ENCODE measurements at places on chromosomes 7 and 10.

DNA sequence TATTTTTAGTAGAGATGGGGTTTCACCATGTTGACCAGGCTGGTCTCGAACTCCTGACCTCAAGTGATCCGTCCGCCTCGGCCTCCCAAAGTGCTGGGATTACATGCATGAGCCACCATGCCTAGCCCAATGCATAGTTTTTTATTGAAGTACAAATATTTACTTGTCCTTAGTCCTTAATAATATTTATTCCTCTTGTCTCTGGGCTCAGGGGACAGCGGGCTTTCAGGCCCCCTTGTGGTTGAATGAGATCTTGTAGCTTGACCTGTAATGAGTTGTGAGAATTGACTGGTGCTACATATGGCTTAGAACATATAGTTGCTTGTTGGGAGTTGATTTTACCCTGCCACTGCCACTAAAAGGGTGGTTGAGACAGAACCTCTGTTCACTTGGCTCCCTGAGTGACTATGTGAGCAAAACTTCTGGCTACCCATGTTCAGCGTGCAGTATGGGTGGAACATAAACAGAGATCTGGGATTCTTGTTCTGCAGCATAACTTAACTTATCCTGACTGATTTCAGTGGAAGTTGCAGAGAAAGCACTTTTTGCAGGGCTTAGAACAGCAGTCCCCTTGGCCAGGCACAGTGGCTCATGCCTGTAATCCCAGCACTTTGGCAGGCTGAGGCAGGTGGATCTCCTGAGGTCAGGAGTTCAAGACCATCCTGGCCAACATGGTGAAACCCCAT is 14.9 kb downstream of the CCL26 start:
- DNase-seq: no peak

GRCh38 chr7:87479951-87480350 is 4.5 kb upstream of the ABCB4 start:
- DNase-seq: no peak

GRCh38 chr7:142859829-142860228 is 5.0 kb downstream of the EPHB6 start:
- no peak for DNase-seq

DNA sequence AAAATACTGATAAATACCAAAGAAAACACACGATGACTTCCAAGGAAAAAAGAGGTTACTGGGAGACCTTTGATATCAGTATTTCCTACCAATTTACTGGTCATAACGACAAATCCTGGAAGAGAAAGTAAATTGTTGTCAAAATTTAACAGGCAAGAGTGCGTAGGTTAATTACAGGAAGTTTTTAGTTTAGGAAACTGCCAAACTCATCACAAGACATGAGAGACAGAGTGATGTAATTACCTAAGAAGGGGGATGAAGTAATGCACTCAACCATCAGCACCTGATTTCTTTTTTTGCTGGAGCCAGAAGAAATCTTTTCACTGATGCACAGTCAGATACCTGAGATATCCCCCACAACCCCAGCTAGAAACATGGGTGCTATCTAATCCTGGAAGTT is 16.8 kb downstream of the MACC1 start:
- no peak for DNase-seq

- DNase-seq: no peak
These were observed 215.7 kb downstream of the BAMBI start for GRCh38 chr10:28892818-28893547.

DNA sequence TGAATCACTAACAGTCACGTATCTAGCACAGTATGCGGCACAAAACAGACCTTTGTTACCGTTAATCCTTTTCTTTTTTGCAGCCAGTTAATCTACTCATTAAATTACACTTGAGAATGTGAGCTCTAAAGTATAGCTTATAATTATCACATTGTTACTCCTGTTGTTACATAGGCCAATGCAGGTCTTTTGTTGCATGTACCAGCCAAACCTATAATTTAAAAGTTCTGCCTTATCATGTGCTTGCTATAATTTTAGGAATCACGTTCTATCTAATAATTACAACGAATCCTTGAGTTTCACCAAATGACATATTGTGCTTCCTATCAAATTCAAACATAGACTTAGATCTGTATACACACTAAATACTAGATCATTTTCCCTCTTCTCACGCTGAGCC is 245.1 kb downstream of the DGKI start:
- no peak for DNase-seq

DNA sequence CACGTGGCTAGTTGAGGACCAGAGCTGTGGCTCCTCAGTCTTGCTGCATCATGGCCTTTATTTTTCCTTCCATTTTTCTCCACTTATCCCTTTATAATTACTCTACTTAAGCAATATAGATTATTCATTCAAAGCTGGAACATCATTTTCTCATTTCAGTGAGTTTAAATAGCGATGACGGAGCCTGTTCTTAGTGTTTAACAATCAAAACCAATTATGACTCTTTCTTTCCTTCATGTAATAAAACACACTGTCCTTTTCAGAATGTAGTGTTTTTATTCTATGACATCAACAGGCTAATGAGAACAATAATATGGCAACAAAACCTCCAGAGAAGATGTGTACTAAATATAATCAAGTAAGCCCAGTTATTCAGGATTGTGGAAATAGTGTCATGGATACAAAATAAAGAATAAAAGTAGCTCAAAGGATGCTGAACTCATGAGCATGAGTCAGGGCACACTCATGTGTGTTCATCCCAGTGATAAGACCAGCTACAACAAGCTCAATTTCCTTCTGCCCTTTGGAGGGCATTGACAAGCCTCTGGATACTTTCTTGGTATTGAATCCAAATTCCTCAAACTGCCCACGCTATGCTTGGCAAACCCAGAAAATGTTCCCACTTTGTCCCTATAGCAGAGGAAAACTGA is 188.4 kb downstream of the CYP26A1 start:
- no peak for DNase-seq

DNA sequence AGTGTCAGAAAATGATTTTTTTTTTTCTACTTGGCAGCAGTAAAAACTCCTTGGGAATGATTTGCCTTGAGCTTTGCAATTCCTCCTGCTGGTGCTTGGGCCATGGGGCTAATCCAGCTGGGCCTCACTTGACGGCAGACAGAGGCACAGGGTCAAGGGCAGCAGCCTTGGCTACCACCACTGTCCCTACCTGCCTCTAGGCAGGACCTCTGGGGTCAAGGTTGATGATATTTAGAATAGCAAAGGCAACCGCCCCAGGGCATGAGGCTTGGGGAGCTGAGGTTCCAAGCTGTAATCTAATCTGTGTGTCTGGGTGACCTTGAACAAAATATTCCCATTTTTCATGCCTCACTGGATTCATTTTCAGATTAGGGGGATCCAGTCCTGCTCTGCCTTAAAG is 327.4 kb downstream of the PLXNA4 start:
- no peak for DNase-seq

GRCh38 chr10:114258274-114258840 is 19.3 kb downstream of the VWA2 start:
- no peak for DNase-seq

GRCh38 chr10:17788646-17789045 is 20.5 kb upstream of the MRC1 start:
- no peak for DNase-seq

- DNase-seq: no peak
These were observed 2.2 kb downstream of the C10orf67 start for GRCh38 chr10:23342213-23342884.

- DNase-seq: no peak
These were observed 9.2 kb upstream of the ATXN7L1 start for GRCh38 chr7:105885387-105886111.

GRCh38 chr7:17965603-17966002 is 25.3 kb upstream of the SNX13 start:
- DNase-seq: no peak

GRCh38 chr10:60797200-60797599 is 18.9 kb downstream of the CDK1 start:
- no peak for DNase-seq

GRCh38 chr7:24793982-24794648 is 36.9 kb upstream of the GSDME start:
- DNase-seq: no peak

DNA sequence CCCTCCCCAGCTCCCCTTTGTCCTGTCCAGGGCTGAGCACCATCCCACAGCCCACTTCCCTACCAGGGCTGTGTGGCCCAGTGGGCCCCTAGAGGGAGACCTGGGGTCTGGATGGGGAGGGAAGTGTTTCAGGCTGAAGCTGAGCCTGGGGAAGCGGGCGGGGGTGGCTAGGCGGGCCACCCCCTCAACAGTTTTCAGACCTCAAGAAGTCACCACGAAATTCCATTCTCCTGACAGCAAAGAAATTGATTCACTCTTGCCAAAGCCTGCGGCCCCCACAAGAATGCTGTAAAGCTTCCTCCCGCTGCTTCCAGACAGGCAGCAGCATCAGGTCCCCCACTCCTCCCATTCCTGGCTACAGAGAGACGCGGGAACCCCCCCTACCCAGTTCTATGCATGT is 2.5 kb upstream of the LFNG start:
- DNase-seq: no peak

DNA sequence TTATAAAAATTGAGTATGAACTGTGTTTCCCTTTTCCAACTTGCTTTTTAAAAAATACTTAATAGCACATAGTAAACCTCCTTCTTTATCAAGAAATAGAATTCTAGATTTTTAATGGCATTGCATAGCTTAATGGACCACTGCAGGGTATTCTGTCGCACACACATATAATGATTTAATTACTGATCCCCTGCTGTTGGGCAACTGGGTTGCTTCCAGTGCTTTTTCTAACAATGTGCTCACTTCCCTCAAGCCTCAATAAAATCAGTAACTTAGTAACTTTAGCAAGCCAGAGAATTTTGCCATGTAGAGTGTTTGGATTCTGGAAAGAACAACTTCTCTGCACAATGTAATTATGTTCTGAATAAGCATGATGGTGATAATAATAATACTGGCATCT is 49.1 kb upstream of the PDLIM1 start:
- no peak for DNase-seq

DNA sequence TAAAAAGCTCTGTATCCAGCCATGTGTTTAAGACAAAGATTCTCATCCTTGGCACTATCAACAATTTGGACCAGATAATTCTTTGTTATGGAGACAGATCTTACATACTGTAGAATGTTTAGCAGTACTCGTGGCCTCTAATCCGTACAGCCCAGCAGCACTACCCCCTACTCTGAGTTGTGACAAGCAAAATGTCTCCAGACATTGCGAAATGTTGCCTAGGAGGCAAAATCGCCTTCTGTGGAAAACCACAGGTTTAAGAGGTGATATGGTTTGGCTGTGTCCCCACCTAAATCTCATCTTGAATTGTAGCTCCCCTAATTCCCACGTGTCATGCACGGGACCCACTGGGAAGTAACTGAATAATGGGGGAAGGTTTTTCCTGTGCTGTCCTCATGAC is 186.7 kb downstream of the CHCHD3 start:
- no peak for DNase-seq

DNA sequence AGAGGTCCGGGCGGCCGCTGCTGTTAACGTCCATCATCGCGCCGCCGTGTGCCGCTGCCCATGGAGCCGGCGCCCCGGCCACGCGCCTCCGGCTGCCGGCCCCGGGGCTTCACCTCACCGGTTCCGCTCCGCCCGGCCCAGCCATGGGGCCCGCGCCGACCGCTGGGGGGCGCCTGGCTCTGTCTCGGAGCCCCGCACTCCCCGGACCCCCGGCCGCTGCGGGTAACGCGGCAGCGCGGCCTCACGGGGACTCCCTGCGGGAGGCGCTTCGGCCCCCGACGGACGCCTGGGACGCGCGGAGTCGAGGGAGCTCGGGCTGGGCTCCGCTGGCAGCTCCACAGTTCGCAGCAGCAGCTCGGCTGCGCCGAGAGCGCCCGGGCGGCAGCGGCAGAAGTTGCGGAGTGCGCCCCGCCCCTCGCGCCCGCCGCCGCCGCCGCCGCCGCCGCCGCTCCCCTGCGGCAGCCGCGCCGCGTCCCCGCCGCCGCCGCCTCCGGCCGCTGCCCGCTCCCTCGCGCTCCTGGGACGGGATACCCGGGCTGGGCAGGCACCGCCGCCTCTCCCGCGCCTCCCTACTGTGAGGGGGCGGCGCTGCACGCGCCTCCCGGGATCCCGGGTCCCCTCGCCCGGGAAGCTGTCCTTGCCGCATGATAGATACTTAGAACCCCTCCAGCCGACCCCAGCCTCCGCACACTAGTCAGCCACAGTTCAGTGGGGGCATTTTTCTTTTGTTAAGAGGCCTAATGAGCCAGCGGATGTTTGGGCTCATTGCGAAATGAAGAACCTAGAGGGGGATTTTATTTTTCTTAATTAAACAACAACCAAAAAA is at the start of gene HTR7:
Gene HTR7, minus strand, starts transcription at position 405 of the 826 bp plus-strand sequence. Its CDS starts 368 bp downstream, at position 37.
- DNase-seq: no peak

DNA sequence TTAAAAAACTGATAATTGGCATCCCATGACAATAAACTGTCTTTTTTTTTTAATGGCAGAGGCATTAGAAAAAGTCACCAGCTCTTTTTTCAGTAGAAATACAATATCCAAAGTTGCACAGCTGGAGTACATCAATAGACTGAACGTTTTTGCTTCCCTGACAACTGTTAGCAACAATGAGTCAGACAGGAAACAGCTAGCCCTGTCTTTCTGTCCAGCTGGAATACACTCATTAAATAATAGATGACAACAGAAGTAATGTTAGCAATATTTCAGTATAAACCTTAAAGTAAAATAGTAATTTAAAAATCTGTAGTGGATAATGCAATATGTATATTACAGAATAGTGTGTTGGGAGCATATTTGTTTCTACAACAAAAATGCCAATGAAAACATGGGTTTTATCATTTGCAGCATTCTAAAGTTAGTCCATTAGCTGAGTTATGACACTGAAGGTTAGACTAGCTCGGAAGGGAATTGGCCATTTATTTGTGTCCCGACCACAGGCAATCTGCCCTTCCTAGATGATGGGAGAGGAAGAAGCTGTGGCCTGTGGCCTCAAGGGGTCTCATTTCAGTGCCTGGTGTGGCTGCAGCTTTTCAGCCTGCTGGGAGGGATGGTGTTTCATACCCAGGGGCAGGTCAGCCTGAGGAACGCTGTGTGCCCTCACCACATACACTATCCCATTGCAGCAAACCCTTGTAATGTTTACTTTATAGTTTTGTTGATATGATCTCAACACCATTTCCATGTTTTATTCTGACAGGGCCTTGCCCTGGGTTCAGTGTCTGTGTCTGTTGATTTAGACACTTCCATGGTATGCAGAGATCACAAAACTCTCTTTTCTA is 173.3 kb downstream of the SLC16A9 start:
- no peak for DNase-seq

DNA sequence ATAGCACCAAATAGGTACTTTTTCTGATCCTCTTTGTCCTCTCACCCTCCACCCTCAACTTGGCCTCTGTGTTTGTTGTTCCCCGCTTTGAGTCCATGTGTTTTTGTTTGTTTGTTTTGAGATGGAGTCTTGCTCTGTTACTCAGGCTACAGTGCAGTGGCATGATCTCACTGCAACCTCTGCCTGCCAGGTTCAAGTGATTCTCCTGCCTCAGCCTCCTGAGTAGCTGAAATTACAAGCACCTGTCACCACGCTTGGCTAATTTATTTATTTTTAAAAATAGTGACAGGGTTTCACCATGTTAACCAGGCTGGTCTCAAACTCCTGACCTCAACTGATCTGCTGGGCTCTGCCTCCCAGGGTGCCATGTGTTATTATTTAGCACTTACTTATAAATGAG is 5.3 kb downstream of the ZNF273 start:
- no peak for DNase-seq

DNA sequence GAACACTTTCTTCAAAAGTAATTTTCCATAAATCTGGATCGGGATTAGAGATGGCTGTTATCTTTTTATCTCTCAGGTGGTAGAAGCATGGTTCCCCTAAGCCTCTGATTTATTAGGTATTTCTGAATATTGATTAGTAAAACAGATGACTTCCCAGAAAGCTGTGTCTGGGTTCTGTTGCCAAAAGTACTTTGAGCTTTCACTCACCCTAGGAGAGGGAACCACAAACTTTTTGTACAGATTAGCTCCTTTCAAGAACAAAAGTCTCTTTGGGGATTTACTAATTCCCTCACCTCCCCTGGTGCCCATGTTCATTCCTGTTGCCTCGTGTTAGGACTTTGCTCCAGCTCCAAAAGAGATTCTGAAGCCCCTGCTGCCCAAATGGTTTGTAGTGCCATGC is 46.7 kb upstream of the STRIP2 start:
- no peak for DNase-seq
